ENCODE measurements at places on chromosomes 6 and 20.

- no peak for DNase-seq
Observed at GRCh38 chr6:86107985-86108384, 465.3 kb upstream of the SYNCRIP start.

DNA sequence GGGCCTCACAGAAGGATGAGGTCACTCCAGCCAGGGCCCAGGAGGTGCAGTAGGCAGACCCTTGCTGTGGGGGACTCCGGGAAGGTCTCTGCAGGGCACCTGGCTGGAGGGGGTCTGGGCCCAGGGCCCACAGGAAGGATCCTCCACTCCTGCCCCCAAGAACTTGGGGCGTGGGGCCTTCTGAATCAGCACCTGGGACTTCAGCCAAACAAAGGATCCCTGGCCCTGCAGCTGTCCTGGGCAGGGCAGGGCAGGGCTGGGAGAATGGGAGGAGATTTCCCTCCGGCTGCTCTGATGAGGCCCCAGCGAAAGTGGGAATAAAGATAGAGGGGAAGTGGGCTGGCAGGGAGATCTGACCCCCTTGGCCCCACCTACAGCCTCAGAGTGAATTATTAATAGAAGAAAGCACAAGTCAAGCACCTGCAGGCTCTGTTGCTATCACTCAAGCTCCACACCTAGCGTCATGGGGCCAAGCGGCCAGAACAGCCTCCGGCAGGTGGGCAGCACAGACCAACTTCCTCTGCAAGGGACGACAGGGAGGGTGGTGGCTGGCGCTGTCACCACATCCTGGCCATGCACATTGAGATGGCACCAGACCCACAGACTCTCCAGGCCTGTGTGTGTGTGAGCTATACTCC is 61.6 kb upstream of the MRPS10 start:
- no peak for DNase-seq

DNA sequence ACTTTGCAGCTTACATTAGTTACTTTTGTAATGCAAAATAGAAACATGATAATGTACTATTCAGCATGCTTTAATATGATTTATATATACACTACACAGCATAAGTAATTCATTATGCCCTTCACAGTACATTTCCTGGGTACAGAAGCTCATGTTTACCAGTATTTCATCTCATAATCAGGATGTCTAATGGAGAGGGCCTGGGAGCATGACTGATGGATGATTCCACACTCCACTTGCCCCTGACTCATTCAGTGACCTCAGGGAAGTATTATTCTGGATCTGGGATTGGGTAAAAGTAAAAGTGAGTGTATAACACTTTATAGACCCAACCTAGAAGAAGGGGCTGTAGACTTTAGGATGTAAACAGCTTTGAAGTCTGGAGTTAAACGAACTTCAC is 31.4 kb upstream of the BACH2 start:
- DNase-seq = no peak

DNA sequence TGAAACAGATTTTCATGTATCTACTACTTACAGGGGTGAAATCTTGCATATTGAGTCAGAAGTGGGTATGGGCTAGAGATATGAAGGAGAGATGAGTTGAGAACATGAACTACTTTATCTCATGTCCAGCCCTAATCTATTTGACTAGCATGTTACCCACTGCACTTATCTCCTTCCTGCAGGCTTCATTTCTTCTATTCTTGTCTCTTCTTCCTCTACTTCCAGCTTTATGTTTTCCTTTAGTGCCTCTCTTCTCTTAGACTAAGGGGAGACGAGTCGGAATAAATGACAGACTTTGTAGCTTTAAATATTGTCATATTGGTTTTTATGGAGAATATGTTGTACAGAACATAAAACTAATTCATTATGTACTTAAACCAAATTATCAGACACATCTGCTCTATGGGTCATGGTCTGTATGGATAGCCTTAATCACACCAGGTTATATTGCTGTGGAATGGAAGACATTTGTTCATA is 5.3 kb downstream of the RAB32 start:
- no peak for DNase-seq

DNA sequence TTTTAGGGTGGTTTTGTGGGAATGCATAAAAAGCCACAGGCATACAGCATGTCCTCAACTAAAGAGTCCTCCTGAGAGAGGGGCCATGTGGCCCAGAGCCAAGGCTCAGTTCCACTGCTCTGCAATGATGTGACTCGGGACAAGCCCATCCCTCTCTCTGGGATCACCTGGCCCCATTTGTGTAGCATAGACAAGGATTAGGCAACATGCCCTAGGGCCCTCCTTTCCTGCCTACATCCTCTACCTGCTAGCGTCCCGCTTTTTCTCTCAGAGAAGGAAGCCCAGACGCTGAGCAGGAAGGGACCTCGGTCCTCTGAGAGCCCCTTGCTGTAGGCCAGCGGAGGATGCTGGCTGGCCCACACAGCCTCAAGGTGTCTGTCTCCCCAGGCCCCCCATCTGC is 8.8 kb downstream of the TGM2 start:
- DNase-seq = no peak

- no peak for DNase-seq
Observed at GRCh38 chr20:32476684-32477593, 108.2 kb downstream of the NOL4L start.

DNA sequence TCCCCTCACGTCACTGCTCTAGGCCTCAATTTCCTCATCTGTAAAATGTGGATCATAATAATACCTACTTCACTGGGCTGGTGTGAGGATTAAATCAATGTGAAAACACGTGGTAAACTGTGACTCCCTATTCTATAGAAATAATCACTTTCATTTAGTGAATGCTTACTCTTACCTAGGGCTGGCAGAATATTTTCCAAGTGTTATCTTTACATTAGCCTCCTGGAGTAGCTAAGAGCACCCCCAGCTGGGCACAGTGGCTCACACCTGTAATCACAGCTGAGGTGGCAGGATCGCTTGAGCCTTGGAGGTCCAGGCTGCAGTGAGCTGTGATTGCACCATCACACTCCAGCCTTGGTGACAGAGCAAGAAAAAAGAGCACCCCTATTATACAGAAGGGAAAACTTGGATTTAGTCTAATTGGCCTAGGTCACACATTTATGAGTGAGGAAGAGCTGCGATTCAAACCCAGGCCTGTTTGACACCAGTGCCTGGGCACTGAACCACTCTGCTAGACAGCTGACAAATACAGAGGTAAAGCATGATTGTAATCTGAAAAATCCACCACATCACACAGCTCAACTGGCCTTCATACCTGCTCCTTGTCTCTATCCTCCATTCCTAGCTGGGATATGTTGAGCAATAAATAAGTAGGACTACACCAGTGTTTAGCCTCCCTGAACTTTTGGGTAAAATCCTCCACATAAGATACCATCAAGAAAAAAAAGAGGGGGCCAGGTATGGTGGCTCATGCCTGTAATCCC is 1.4 kb upstream of the SNTA1 start:
- DNase-seq = no peak

DNA sequence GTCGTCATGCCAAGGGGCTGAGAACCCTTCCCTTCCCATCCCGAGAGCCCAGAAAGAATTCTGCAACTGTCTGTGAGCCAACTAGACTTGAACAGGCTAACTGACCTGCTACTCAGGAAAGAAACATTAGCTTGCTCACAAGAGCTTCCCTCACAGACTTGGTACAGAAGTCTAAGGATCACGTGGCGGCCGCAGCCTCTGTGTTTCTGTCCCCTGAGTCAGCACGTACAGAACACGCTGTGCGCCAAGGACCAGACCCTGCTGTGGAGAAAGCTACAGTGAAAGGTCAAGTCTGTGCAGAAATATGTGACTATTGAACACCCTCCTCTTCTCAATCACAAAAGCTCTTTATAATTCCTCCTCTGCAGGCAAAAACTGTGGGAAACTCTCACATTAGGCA is 151.3 kb upstream of the QKI start:
- no peak for DNase-seq

- no peak for DNase-seq
Observed at GRCh38 chr6:80618953-80619352, 512.5 kb downstream of the BCKDHB start.

- no peak for DNase-seq
Observed at GRCh38 chr6:117985916-117986315, 78.9 kb downstream of the SLC35F1 start.

DNA sequence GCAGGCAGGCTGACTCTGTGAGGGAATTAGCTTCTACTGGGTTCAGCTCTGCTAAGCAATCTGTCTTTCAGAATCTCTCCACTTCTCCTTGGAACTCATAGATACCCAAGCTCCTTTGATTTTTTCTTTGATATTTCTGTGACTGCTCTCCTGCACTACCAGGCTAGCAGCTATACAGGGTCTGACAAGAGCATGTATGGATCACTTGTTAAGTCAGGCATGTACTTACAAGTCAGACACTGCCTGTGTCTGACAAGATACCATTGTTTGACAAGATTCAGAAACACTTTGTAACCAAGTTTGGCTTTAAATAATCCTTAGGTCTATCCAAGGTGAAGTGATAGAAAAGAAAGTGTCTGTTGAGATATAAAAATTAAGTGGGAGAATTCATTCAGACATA is 79.5 kb downstream of the SESN1 start:
- DNase-seq = no peak

DNA sequence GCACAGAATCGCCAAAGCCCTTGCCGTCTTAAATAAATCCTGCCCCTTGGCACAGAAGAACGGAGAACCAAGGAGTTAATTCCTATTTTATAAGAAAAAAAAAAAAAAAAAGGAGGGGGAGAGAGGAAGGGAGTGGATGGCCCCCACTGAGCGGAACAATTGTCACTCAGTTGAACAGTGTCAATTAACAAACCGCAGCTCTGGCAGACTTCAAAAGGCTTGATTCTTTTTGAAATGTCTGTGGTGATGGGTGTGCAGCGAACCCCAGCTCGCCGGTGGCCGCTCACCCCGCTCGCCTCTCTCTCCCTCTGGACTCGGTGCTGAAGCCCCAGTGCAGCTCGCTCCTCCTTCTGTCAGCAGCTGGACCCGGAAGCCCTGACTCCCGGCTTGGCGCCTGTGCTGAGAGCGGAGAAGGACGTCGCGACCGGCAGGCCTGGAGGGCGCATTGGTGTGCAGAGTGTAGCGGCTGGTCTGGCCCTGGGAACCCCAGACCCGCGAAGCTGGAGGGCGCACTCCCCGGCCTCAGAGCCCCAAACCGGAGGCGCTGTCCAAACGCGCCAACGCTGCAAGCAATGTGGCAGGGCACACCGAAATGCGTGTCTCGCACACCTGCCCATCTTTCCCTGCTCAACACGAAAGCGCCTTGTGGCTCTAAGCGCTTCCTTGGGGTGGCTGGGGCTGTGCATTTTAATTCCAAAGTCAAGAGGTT is 3.4 kb downstream of the LINC00237 start:
- DNase-seq = no peak

DNA sequence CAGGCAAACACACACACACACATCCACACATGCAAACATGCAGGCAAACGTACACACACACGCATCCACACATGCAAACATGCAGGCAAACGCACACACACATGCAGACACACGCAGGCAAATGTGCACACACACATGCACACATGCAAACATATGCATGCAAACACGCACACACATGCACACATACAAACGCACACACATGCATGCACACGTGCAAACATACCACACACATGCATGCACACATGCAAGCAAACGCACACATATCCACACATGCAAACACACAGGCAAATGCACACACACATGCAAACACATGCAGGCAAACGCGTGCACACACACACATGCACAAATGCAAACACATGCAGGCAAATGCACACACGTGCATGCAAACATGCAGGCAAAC is 46.9 kb upstream of the RIN2 start:
- DNase-seq = no peak

GRCh38 chr20:34701405-34702085 is 2.6 kb upstream of the TP53INP2 start:
- DNase-seq = no peak

- no peak for DNase-seq
Observed at GRCh38 chr6:122033564-122034181, 365.8 kb upstream of the HSF2 start.
